ENCODE measurements at places on chromosomes 1 and 21. TPM values are rescaled to one million over a fixed set of nuclear protein-coding genes. Genes with fewer than 3 reads are reported as not detected.

The MRPL37 gene
- total RNA-seq = 34.9 TPM

The DRAXIN gene
- total RNA-seq = not detected

The TOR1AIP2 gene
- 44.1 TPM for total RNA-seq

The SLC25A24 gene
- total RNA-seq = 6.3 TPM

The U2AF1 gene
- 34.2 TPM for total RNA-seq

GRCh38 chr1:152328801-152329391 is 3.9 kb upstream of the FLG start:
- H3K27me3 ChIP-seq = no peaks in the 10 kb centered on the region
- H3K36me3 ChIP-seq = no peaks in the 10 kb centered on the region
- H3K4me1 ChIP-seq = no peaks in the 10 kb centered on the region
- no peak overlapping the region for H3K4me3 ChIP-seq

DNA sequence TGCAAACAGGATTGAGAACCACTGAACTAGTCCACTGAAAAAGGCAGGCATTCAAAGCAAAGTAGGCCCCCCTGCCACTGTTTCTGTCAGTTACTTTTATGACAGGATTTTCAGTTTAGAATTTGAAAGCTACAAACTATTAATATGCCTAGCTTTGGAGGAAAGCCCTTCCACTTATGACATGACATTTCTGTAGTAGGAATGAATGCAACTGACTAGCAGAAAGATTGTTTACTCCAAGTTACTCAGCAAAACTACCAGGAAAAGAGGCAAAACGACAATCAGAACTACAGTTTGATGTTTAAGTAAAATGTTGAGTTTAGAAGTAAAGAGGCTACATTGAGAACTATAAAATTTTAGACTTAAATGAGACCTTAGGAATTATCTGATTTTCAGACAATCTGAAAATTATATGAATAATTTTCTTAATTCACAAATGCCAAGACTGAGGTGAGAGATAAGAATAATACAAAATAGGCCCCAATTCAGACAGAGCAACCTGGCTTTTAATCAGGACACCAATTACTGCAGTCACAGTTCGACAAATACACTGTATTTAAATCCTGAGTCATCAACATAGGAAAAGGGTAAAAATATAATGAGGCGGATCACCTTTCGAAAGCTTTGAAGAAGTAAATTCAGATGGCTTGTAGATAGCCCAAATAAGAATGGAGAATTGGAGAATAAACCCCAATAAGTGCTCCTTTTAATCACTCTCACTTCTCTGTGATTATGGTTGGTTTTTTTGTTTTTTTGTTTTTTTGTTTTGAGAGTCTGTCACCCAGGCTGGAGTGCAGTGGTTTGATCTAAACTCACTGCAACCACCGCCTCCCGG is 2.2 kb downstream of the PRKAB2 start:
- no peak for DNase-seq
- peaks cover 54% of the 10 kb centered on the region for H3K4me1 ChIP-seq
- no peak overlapping the region for H3K4me3 ChIP-seq
- no peaks in the 10 kb centered on the region for H3K36me3 ChIP-seq

DNA sequence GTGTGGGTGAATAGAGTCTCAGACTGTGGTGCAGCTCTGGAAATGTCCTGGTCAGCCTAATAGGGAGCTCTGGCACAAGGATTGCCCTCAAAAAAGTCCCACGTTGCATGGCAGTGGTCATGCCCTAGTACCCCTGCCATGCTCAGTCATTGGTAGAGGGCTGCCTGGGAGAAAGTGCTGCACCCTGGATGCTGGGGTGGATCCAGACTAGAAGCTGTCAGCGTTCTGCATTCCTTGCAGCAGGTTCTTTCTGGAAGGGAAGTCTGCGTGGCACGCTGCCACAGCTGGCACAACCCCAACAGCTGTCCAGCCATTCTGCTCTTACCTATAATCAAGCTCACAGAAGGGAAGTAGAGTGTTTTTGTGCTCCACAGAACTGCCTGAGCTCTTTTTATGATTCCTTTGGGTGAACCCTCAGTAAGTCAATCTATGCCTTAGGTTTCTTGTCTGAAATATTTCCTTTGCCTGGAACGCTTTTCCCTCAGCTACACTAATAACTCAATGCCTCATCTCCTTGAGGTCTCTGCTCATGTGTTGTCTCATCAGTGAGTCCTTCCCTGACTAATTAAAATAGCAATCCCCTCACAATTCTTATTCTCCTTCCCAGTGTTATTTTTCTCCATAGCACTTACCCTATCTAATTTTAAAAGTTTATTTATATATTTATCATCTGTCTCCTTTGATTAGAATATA is 61.5 kb upstream of the JAK1 start:
- H3K27ac ChIP-seq = no peak overlapping the region
- no peaks in the 10 kb centered on the region for H3K36me3 ChIP-seq
- H3K4me3 ChIP-seq = no peak overlapping the region
- peak; percentile 85 for DNase-seq
- peaks cover 30% of the 10 kb centered on the region for H3K4me1 ChIP-seq

GRCh38 chr1:152313319-152313801 is 11.7 kb downstream of the FLG start:
- no peak overlapping the region for H3K27ac ChIP-seq
- H3K27me3 ChIP-seq = no peaks in the 10 kb centered on the region
- H3K4me1 ChIP-seq = no peaks in the 10 kb centered on the region
- H3K36me3 ChIP-seq = no peaks in the 10 kb centered on the region

- peak overlapping the region; percentile 93 for H3K27ac ChIP-seq
- no peaks in the 10 kb centered on the region for H3K27me3 ChIP-seq
- no peaks in the 10 kb centered on the region for H3K36me3 ChIP-seq
- H3K4me3 ChIP-seq = peak overlapping the region; percentile 8
Measured at GRCh38 chr1:186375929-186376319, 286 bp downstream of the ODR4 start.

DNA sequence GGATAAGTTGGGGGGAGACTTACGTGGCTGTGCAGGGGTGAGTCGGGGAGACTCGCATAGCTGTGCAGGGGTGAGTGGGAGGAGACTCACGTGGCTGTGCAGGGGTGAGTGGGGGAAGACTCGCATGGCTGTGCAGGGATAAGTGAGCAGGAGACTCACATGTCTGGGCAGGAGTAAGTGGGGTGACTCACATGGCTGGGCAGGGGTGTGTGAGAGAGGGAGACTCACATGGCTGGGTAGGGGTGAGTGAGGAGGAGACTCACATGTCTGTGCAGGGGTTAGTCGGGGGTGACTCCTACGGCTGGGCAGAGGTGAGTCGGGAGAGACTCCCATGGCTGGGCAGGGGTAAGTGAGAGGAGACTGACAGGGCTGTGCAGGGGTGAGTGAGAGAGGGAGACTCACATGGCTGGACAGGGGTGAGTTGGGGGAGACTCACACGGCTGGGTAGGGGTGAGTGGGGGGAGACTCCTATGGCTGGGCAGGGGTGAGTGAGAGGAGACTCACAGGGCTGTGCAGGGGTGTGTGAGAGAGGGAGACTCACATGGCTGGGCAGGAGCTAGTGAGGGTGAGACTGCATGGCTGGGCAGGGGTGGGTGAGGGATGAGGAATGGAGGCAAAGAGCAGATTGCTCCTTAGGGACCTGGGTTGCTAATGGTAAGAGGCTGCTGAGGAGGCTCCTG is 56.0 kb upstream of the ABCG1 start:
- no peaks in the 10 kb centered on the region for H3K4me1 ChIP-seq
- H3K36me3 ChIP-seq = no peaks in the 10 kb centered on the region
- no peak overlapping the region for H3K27ac ChIP-seq

GRCh38 chr1:119159966-119160365 is 19.5 kb upstream of the WARS2 start:
- no peaks in the 10 kb centered on the region for H3K27me3 ChIP-seq
- no peak overlapping the region for H3K4me3 ChIP-seq
- peaks cover 2% of the 10 kb centered on the region for H3K36me3 ChIP-seq
- no peak for DNase-seq

DNA sequence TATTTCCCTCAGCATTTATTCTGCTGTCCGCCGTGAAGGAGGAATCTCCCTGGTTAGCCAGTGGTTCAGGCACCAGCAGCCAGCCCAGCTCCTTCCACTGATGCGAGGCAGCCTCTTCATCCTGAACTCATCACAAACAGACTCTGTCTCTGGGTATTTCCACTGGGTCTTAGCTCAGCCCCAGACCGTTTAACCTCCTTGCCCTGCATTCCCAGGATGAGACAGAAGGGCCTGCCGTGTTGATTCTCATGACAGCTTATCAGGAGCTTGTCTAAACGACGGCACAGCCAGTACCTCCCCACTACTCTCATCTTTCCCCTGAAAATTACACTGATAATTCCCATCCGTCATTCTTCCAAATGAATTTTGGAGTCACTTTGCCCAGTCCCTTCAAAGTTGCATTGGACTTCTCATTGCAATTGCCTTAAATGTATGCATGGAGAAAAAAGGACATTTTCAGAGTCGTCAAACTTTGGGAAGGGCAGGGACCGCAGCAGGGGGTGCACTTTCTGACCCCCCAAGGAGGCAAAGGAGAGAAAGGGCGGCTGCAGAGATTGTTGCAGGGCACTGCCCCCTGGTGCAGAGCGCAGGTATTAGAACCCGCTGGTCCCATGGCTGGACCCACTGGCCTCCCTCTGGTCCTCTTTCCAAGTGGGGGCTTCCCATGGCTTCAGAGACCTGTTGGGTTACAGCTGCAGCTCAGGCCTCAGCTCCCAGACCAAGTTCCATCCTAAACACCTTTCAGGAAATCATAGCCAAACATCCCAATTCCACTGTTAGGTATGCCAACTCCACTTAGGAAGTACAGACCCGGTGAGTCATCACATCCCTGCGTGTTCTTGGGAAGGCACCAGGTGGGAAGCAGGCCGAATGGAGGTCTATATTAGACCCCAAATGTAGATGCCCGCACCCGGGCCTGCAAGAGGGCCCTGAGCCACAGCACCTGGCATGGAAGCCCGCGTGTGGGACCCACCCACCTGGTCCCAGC is 3.7 kb upstream of the MEGF6 start:
- H3K27me3 ChIP-seq = no peaks in the 10 kb centered on the region
- peaks cover 22% of the 10 kb centered on the region for H3K4me1 ChIP-seq
- H3K4me3 ChIP-seq = no peak overlapping the region
- no peak for DNase-seq
- no peaks in the 10 kb centered on the region for H3K36me3 ChIP-seq
- H3K27ac ChIP-seq = no peak overlapping the region

DNA sequence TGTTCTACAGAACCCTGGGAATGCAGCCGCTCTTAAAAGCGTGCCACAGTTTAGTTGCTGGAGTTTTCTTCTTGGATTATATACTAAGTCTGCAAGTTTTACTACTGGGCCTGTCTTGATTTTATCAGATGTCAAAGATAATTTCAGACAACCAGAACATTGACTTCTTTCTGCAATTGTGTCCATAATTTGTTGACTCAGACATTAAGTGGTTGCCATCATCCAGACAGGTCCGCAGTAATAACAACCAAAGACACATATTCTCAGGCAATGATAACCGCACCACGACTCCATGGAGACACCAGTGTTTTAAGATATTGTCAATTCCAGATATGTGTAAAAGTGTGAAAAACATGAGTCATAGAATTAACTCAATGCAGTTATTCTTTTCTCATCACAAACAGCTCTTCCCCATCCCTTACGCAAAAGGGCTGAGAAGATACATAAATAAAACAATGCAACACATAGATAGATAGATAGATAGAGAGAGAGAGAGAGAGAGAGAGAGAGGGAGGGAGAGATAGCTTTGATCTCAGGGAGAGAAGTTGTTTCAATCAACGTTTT is 90.4 kb upstream of the FMN2 start:
- H3K27me3 ChIP-seq = no peaks in the 10 kb centered on the region
- DNase-seq = no peak
- H3K4me3 ChIP-seq = no peak overlapping the region
- no peaks in the 10 kb centered on the region for H3K36me3 ChIP-seq
- H3K27ac ChIP-seq = no peak overlapping the region

- H3K4me3 ChIP-seq = no peak overlapping the region
- peaks cover 4% of the 10 kb centered on the region for H3K4me1 ChIP-seq
- no peak overlapping the region for H3K27ac ChIP-seq
- H3K27me3 ChIP-seq = no peaks in the 10 kb centered on the region
Measured at GRCh38 chr1:212630158-212630900, 21.8 kb downstream of the ATF3 start.
